ENCODE measurements at places on chromosomes 12 and 14. TPM values are rescaled to one million over a fixed set of nuclear protein-coding genes. Genes with fewer than 3 reads are reported as not detected.
A peak's percentile ranks its signal among the peaks of the same experiment; 100 is the strongest.

Gene COX8C
- total RNA-seq: not detected

Gene CD27
- total RNA-seq: 1.9 TPM

DNA sequence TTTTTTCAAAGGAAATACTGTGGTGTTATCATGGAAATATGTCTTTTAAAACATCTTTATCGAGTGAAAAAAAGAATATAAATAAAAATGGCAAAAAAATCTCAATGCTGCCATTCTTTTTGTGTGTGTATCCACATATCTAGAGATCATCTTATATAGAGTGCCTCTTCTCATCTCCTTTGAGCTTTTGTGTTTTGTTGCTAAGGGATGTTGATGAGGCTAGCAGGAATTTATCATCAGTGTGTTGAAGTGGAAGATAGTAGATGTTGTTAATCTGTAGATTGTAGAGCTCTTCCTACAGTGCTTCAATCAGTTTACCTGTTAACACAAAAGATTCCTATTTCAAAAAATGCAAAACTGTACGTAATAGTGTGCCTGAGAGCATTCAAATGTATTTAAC is 1738.0 kb upstream of the SEL1L start:
- no peak for DNase-seq

GRCh38 chr12:49232940-49233841 is 31.7 kb upstream of the TUBA1C start:
- DNase-seq: peak; percentile 33

- peak; percentile 74 for DNase-seq
Measured at GRCh38 chr12:6914246-6914946, at the start of gene ENO2. Gene ENO2, plus strand, starts transcription at chr12:6914580. Its CDS starts 1,253 bp downstream, at chr12:6915833.
